ENCODE measurements at places on chromosomes 3 and 15. TPM values are rescaled to one million over a fixed set of nuclear protein-coding genes. Genes with fewer than 3 reads are reported as not detected.

DNA sequence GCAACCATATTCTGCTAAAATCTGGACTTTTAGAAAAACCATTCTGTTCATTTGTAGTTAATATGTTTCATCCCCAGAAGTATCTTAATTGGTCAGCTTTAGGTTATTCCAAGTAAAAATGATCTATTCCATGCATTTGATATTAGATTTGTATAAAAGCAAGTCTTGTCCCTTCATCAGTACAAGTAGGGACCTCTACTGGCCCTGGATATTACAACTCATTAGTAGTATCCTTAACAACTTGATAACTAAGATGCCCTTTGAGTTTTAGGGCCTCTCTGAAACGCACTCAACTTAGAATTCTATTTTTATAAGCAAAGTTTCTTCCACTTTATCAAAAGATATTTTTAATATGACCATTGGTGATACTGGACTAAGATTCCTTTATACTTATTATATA is 25.3 kb upstream of the SELENOT start:
- H3K27me3 ChIP-seq: no peaks in the 10 kb centered on the region
- no peak for DNase-seq
- peaks cover 3% of the 10 kb centered on the region for H3K36me3 ChIP-seq
- peaks cover 7% of the 10 kb centered on the region for H3K4me1 ChIP-seq
- no peak overlapping the region for H3K27ac ChIP-seq

- no peaks in the 10 kb centered on the region for H3K27me3 ChIP-seq
- H3K27ac ChIP-seq: no peak overlapping the region
- no peaks in the 10 kb centered on the region for H3K4me1 ChIP-seq
- DNase-seq: no peak
- H3K4me3 ChIP-seq: no peak overlapping the region
- H3K36me3 ChIP-seq: no peaks in the 10 kb centered on the region
These were observed 419.0 kb upstream of the TGFBR2 start for GRCh38 chr3:30187366-30187765.

- no peak overlapping the region for H3K4me3 ChIP-seq
- no peaks in the 10 kb centered on the region for H3K27me3 ChIP-seq
- DNase-seq: no peak
- no peaks in the 10 kb centered on the region for H3K4me1 ChIP-seq
These were observed 59.6 kb downstream of the EIF3J start for GRCh38 chr15:44596511-44597010.

- no peak overlapping the region for H3K27ac ChIP-seq
- H3K36me3 ChIP-seq: no peaks in the 10 kb centered on the region
- H3K4me1 ChIP-seq: no peaks in the 10 kb centered on the region
- H3K4me3 ChIP-seq: no peak overlapping the region
These were observed 4.6 kb upstream of the CCK start for GRCh38 chr3:42270561-42270960.

GRCh38 chr3:24682141-24682547 is 187.5 kb upstream of the THRB start:
- H3K27me3 ChIP-seq: no peaks in the 10 kb centered on the region
- H3K4me1 ChIP-seq: no peaks in the 10 kb centered on the region
- H3K36me3 ChIP-seq: no peaks in the 10 kb centered on the region

GRCh38 chr3:197606468-197606867 is 50.7 kb upstream of the BDH1 start:
- H3K27me3 ChIP-seq: no peaks in the 10 kb centered on the region
- no peaks in the 10 kb centered on the region for H3K4me1 ChIP-seq
- H3K36me3 ChIP-seq: peaks cover 4% of the 10 kb centered on the region
- no peak for DNase-seq
- H3K27ac ChIP-seq: no peak overlapping the region

DNA sequence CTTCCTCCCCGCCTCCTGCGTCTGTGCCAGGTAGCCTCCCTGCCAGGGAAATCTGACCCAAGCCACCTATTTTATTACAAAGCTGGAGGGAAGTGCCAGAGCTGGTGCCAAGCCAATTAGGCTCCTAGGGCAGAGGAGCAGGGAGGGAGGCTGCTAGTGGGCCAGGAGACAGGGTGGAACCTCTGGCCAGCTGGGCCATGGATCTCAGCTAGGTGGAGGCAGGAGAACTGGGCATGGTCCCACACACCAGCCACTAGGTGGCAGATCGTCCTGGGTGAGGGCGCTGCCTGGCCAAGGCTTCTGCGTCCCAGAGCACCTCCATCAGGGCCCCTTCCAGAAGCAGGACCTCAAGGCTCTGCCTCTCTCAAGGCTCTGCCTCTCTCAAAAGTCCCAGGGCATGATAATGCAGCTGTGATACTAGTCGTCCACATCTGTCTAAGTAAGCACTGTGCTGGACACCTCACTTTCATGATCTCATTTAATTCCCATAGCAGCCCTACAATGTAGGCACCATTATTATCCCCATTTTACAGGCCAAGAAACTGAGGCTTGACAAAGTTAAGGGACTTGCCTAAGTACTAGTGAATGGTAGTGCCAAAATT is 4.5 kb upstream of the RFT1 start:
- H3K4me3 ChIP-seq: no peak overlapping the region
- H3K27me3 ChIP-seq: no peaks in the 10 kb centered on the region
- H3K4me1 ChIP-seq: peaks cover 3% of the 10 kb centered on the region
- H3K36me3 ChIP-seq: no peaks in the 10 kb centered on the region
- peak; percentile 32 for DNase-seq

GRCh38 chr15:88622605-88622975 is 1.4 kb downstream of the AEN start:
- H3K4me1 ChIP-seq: peaks cover 40% of the 10 kb centered on the region
- peaks cover 18% of the 10 kb centered on the region for H3K36me3 ChIP-seq
- peak overlapping the region; percentile 91 for H3K27ac ChIP-seq
- H3K4me3 ChIP-seq: peak overlapping the region; percentile 70

- H3K4me1 ChIP-seq: peaks cover 21% of the 10 kb centered on the region
- no peak for DNase-seq
- peak overlapping the region; percentile 89 for H3K27ac ChIP-seq
- no peaks in the 10 kb centered on the region for H3K27me3 ChIP-seq
- H3K4me3 ChIP-seq: peak overlapping the region; percentile 75
These were observed 646 bp downstream of the IQCB1 start for GRCh38 chr3:121834157-121834670.

DNA sequence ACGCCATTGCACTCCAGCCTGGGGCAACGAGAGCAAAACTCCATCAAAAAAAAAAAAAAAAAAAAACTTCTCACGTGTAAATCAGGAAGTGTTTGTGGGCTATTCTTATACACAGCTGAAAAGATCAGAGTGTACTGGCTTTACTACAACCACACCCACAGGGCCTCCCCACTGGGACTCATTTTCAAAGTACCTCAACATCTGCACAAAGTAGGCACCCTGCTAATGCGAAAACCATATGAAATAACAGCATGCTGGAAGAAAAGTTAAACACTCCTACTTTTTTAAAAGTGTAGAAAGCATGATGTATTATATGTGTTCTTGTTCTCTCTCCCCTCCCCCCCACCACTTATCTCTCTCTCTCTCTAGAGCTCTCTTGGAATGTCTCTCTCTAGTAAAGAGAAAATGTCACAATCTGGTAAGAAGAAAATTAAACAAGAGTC is 11.1 kb downstream of the UACA start:
- no peak overlapping the region for H3K4me3 ChIP-seq
- H3K4me1 ChIP-seq: peaks cover 5% of the 10 kb centered on the region
- DNase-seq: no peak
- no peaks in the 10 kb centered on the region for H3K36me3 ChIP-seq
- no peak overlapping the region for H3K27ac ChIP-seq

DNA sequence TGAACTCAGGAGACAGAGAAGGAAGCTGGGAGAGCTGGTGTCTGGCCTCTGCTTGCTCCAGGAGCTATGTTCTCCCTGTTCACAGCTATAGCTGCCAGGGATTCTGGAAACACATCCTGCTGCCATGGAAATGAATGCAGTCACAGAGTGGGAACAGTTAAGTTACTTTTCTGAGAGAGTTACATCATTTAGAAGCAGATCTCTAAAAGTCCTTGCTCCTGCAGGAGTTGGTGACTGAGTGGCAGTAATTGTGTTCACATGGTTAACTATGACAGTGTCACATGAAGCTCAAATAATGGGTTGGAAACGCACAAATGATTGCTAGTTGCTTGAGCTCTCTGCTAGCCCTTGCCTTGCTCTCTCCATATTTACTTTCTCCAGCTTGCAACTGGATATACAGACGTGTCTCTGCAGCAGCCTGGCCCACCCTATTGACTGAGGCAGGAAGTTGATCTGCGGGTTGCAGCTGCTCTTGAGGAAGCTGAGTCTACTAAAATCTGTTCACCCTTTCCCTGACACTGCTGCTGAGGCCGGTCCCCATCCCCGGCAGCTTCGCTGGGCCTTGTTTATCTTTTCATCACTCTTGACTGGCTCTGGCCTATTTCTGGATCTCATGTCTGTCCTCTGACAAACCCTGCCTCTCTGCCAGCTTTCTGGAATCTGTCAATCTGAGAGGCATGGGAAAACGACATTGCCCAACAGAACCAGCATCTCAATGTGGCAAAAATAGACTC is 16.7 kb upstream of the ISLR start:
- H3K4me3 ChIP-seq: no peak overlapping the region
- no peaks in the 10 kb centered on the region for H3K27me3 ChIP-seq
- no peak overlapping the region for H3K27ac ChIP-seq
- no peak for DNase-seq
- no peaks in the 10 kb centered on the region for H3K36me3 ChIP-seq

GRCh38 chr15:50850003-50850402 is 58.5 kb upstream of the AP4E1 start:
- DNase-seq: no peak
- H3K4me1 ChIP-seq: no peaks in the 10 kb centered on the region
- H3K4me3 ChIP-seq: no peak overlapping the region
- H3K27me3 ChIP-seq: no peaks in the 10 kb centered on the region

GRCh38 chr3:95971573-95971972 is 842.8 kb upstream of the EPHA6 start:
- no peak overlapping the region for H3K4me3 ChIP-seq
- H3K4me1 ChIP-seq: no peaks in the 10 kb centered on the region
- DNase-seq: no peak
- no peaks in the 10 kb centered on the region for H3K36me3 ChIP-seq
- no peak overlapping the region for H3K27ac ChIP-seq

DNA sequence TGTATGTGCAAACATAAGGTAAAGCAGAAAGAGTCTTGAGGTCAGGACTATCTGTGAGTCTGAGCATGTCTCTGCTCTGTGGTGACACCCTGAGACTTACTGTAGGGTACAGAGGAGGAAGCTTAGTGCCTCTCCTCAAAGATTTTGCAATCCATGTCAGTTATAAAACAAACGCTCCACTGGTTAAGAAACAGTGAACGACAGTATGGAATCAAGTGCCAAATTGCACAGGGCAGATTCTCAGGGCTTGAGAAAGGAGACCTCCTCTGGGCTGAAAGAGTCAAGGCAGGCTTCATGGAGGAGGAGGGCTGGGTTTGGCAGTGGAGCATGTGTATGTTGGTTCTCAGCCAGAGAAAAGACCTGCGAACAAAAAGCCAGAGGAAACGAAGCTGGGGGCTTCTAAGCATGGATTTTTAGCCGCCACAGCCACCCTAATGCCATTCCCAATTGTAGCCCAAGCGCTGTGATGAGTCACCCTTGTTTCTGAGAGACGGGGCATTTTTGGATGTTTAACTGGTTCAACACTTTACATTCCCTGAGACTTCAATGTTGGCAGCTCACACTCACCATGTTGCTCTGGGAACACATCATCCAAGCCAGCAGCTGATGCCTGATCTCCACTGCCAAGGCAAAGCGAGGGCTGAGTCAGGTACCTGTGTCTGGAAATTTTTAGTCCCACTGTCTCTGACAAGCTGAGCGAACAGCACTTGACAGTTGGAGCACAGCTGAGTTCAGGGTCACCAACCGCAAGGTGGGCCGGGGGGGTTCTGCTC is 3.4 kb upstream of the DGKG start:
- H3K4me1 ChIP-seq: peaks cover 2% of the 10 kb centered on the region
- no peak overlapping the region for H3K27ac ChIP-seq
- H3K4me3 ChIP-seq: no peak overlapping the region
- DNase-seq: no peak
- no peaks in the 10 kb centered on the region for H3K36me3 ChIP-seq

- peaks cover 20% of the 10 kb centered on the region for H3K27me3 ChIP-seq
- H3K27ac ChIP-seq: no peak overlapping the region
- no peak for DNase-seq
- no peak overlapping the region for H3K4me3 ChIP-seq
These were observed 44.8 kb downstream of the ST8SIA2 start for GRCh38 chr15:92438471-92438870.

ECE2 gene
- not detected for total RNA-seq

TMEM207 gene
- not detected for total RNA-seq

Measured in T-cell (primary cell).